ENCODE measurements at places on chromosomes 6 and 20.

- no peak for DNase-seq
Observed at GRCh38 chr20:6590891-6591637, 176.4 kb upstream of the BMP2 start.

- DNase-seq, result no peak
Observed at GRCh38 chr6:37538107-37538506, 38.4 kb upstream of the CCDC167 start.

DNA sequence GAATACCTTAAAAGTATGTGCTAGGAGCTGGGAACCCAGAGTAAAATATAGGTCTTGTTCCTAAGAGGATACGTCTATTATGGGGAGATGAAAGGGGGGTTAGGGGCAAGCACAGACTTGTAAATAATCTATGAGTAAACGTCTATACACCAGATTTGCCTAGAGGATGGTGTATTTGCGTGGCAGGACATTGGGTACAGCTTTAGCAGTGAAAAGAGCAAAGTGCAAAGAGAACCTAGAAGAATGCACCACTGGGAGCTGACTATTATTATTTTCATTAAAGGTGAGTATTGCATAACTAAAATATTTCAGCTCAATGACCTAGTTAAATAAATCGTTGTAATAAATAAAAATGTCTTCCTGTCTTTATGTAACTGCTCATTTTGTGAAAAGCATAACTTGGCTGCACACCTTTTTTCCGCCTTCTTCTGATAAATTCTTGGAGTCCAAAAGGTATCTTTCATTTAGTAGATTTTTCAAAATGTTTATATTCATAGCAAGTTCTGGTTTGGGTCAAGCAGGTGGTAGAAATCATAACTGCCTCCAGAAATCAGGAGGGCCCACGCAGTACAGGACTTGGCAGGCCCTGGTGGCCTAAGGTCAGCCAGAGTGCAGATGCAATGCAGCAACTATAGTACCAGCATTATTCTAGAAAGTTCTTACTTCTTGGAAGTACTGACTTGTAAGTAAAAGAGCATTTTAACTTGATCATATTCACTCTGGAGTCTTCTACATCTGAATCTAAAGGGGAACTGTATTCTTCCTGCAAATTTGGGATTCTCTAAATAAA is 357.2 kb downstream of the PLCB1 start:
- DNase-seq, result no peak

DNA sequence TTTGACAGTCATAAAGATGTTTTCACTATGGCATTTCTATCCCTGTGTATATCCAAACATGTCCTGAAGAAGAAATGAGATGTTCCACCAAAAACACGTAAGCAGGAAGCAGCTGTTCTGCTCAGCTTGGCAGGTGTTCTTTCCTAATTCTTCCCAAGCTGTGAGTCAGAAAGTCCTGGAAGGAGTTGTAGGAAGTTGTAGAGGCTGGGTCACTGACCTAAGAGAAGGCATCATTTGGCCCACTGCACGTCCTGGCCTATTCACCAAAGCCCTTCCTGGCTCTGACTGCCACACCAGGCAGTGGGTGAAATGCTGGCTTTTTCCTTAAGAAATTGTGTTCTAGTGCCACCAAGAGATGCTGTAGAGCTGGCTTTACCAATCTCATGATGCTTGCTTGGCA is 40.3 kb downstream of the STX11 start:
- no peak for DNase-seq

GRCh38 chr6:125957845-125958244 is 1.3 kb downstream of the HINT3 start:
- no peak for DNase-seq

GRCh38 chr20:34201531-34201930 is 39.7 kb upstream of the ASIP start:
- DNase-seq, result no peak

GRCh38 chr6:80235647-80236046 is 129.2 kb downstream of the BCKDHB start:
- no peak for DNase-seq

- no peak for DNase-seq
Observed at GRCh38 chr20:56429941-56430340, 17.9 kb downstream of the CASS4 start.

DNA sequence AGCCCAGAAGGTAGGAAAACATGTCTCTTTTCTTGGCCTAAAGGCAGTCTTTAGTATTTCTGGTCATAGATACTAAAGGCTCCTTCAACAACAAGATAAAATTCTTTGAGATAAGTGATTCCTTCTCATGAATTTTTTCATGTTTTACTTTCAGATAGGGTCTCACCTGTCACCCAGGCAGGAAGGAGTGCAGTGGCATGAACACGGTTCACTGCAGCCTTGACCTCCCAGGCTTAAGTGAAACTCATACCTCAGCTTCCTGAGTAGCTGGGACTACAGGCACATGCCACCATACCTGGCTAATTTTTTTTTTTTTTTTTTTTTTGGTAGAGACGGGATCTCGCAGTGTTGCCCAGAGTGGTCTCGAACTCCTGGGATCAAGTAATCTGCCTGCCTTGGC is 9.1 kb downstream of the PNLDC1 start:
- no peak for DNase-seq

GRCh38 chr6:36576578-36576977 is 17.6 kb upstream of the SRSF3 start:
- no peak for DNase-seq

- no peak for DNase-seq
Observed at GRCh38 chr20:31684153-31685015, 38.3 kb downstream of the BCL2L1 start.

GRCh38 chr6:16440636-16441212 is 202.3 kb downstream of the GMPR start:
- no peak for DNase-seq

- no peak for DNase-seq
Observed at GRCh38 chr20:10060226-10060625, 25.4 kb downstream of the ANKEF1 start.

GRCh38 chr6:134951494-134952263 is 1.8 kb upstream of the ALDH8A1 start:
- no peak for DNase-seq

GRCh38 chr6:106300944-106301343 is 24.6 kb downstream of the ATG5 start:
- DNase-seq, result no peak

- no peak for DNase-seq
Observed at GRCh38 chr6:111750753-111751673, 122.2 kb downstream of the FYN start.

GRCh38 chr6:15389084-15389764 is 143.4 kb downstream of the JARID2 start:
- no peak for DNase-seq

DNA sequence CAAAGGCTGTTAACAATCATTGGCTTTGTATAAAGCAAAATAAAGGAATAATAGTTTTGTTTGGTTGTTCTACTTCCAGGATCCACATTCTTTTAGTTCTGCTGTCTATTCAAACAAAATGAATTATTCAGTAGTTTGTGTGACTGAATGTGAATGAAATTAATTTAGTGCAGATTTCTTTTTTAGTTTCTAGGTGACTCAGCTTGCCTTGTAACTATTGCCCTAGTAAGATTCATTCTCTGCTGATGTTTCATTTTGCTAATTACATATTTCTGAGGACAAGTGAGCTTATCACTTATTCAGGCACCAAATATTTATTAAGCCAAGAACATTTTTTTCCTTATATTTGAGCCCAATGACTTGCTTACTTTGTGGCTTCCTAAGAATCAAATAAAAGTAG is 46.5 kb upstream of the RIPOR2 start:
- DNase-seq, result no peak

GRCh38 chr6:170295510-170296422 is 4.9 kb upstream of the DLL1 start:
- DNase-seq, result no peak

DNA sequence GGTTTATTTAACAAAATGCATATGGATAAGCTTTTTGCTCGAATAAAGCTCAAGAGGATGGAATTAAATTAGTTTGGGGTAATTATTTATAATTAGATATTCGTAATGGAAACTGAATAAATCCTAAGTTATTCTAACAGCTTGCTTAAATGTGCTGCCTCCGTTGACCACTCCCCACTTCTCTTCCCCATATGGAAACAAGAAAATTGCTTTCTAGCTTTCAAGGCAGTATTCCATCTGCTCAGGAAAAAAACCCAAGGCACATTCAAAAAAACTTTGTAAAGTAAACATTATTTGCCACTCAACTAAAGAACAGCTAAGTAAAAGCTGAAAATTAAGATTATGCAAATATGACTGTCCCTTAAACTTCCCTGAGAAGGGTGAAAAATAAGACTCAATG is 369.2 kb downstream of the HAO1 start:
- DNase-seq, result no peak

DNA sequence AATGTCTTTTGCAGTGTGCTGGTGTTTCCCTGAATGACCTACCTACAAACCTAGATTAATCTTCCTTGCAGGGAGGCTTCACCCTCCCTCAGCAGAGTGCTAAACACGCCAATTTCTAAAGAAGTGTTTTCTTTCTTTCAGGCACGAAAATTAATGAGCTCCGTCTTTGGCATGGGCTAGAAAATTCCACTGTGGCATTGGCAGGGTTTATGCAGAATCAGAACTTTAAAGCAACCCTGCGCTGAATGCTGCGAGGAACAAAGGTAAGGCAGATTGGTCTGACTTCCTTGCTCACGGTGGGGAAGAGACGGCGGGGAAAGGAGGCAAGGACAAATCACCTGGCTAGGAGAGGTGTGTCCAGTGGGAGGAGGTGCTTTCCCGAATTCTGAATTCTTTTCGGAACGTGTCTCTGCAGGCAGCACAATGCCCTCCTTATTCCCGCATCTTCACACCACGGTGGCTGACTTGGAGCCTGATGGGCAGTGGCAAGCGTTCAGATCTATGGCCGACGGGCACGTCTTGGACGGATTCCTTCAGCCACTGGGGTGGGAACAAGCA is 6.2 kb upstream of the BANF2 start:
- no peak for DNase-seq

GRCh38 chr6:11428371-11428770 is 109.2 kb upstream of the TMEM170B start:
- DNase-seq, result no peak

GRCh38 chr6:132144456-132144855 is 193.3 kb upstream of the CCN2 start:
- no peak for DNase-seq

DNA sequence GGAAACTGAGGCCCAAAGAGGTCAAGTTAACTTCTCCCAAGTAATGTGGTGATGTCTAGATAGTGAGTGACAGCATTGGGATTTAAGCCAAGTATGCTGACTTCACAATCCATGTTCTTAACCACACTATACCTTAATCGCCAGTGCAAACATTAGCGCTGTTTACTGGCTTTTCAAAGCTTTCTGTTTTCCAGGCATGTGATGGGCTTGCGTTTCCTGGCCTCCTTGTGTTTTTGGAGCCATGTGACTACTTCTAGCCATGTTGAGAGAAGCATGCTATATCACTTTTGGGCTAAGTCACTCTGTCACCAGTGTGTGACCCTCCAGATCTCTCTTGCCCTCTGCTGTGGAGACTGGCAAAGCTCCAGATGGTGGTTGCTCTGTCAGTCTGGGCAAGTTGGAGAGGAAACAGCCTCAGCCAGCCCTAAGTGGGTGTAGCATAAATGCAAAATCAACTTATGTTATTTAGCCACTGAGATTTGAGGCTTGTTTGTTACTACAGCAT is 76.9 kb downstream of the ANKRD6 start:
- DNase-seq, result no peak

GRCh38 chr20:61960836-61961235 is 104.8 kb downstream of the TAF4 start:
- DNase-seq, result no peak

DNA sequence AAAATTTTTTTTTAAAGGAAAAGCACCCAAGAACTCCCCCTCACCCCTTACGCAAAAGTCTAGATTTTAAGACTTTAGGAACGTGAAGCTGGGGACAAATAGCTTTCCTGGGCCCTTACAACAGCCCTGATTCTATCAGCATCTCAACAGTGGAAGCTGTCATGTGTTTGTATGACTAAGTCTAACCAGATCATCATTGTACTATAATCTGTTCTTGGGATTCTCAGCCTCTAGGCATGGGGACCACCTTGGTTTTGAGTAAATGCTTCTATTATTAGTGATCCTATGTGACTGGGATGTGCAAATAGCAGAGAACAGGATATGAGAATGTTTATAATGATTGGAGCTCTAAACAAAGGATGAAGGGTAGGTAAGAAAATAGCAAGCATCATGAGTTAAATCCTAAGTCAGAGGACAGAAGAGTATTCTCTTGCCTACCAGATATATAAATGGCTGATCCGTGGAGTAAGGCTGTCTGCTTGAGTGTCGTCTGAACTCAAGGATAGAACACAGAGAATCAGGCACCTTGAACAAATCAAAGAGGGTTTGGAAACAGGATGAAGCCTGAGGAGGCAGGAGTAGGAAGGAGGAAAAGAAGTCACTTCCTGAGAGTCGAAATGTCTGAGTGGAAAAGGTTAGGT is 105.7 kb upstream of the FAM184A start:
- DNase-seq, result no peak

Measured in activated CD4-positive, alpha-beta T cell treated with anti-CD3 and anti-CD28 coated beads for 24 hours (primary cell).